ENCODE measurements at places on chromosomes 3 and 15.

DNA sequence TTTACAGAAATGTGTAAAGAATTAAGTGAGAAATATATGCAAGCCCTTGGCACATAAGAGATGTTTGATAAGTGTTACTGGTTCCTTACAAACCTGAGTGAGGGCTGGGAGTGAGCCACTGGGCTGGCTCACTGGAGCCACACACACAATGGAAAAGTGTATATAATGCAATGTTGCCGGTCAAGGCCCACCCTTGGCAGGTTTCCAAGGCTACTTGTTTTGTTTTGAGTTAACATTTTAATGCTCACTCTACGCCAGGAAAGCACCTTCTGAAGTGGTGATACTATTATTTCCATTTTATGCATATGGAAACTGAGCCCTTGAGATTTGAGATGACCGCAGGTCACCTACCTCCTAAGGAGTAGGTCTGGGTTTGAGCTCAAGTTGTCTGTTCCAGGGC, 71.8 kb upstream of the FHIT start:
- DNase-seq, result no peak

DNA sequence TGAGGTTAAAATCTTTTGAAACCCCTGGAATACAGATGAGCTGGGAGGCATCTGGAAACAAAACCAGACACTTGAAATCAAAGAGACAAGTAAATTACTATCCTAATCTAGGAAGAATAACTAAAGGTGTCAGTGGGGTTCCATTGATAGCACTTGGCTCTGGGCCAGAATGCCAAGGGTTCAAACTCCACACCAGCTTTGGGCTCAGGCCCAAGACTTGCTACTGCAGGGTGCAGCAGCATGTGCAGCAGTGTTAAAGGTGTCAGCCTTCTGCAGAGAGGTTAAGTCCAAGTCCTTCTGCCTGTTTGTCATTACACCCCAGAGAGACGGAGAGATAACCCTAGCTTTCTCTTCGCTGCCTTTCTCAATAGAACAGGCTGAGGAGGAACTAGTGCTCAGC, 273.9 kb downstream of the TIGIT start:
- DNase-seq, result no peak

DNA sequence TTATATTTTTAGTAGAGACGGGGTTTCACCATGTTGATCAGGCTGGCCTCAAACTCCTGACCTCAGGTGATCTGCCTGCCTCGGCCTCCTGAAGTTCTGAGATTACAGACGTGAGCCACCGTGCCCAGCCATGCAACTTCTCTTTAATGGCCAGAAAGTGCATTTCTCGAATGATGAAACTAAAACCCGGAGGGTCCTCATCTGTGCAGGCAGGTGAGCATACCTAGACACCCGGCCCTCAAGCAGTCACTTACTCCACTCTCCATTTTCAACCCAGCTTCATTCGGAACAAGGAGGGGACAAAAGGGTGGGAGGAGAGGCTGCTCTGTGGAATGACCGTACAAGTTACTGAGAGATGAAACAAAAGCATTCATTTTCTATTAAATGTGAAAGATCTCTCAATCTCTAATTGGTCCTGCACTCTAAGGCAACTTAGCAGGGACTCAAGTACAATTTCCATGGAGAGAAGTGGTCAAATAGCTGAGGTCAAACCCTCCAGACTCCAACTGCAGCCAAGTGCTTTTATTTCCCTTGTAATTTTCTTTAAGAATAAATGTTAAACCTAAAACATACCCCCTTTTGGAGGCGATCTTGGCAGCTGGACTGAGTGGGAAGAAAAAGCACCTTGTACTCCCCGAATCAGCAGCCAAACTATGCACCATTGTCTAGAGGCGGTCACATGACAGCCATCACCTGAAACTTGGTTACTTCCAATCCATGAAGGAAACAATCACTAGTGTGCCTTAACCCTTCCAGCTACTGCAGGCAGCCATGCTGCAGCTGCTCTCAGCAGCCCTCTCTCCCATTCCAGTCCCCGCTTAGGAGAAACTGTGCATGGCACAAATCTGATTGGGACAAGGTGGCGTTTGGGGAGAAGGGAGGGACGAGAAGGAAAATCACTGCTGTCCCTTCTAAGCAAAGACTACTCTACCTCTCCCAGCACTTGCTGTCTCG, 62.2 kb downstream of the VGLL4 start:
- peak; percentile 44 for DNase-seq

DNA sequence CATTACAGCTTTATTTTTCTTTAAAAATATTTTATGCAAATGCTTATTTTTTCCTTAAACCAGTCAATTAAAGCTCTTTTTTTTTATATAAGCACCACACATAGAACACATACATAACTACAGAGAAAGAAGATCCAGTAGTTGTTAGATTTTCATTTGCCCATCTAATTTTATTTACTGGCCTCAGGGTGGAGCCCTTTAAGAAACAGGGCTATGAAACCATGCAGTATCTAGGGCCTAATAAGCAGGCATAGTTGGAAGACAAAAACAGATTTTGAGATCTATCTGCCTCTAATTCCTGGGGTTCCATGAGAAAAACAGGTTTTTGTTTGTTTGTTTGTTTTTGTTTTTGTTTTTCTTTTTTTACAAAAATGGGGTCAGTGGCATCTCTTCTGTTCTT, 120.6 kb downstream of the BCHE start:
- DNase-seq, result no peak

DNA sequence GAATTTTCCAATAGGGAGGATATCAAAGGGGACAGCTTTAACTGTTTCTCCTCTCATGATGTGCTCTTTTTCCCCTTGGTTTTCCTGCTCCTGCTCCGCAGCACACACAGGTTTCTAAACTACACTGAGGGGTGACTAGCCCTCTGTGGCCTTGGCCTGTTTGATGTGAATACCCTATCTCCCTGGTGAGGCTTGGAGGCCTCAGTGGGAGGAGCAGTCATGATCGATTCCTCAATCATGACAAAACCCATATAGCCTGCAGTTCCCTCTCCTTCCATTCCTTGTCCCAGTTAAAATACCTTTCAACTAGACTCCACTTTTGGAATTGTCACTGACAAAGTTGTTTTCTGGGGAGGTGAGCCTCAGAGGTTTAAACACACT, 24.0 kb upstream of the USP3 start:
- DNase-seq, result no peak

DNA sequence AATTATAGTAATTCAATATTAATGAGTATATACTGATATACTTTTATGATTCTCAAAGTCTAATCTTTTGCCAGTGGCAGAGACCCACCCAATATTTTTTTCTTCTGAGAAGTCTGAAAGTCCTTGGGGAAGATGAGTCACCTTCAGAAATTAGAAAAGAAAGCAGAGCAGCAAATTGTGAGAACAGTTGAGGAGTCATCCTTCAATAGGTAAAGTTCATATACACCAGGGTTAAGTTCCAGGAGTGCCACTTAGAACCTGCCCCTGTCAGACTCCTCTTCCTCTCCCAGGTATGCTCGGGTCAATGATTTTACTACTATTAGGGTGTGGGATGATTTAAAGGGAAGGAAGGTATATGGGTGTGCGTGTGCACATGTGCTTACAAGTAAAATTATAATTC, 7.1 kb downstream of the CLRN1 start:
- no peak for DNase-seq

DNA sequence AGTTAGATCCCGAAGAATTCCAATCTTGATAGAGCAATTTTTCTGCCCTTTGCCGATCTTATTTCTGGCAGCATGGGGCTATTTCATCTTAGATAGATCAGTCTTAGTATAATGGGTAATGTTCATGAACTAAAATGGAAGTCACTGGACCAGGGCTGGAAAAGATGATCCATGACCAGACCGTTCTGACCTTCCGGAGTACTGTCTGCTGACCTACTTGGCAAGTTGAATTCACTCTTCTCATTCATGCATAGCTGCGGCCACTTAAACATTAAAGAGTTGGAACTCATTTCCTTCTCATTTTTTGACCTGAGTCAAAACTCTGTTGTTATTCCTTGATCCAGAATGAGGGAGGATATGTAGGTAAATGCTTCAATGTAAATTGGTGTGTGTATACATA, 32.5 kb downstream of the GMNC start:
- DNase-seq, result no peak

GRCh38 chr3:148651549-148651948, 46.2 kb upstream of the AGTR1 start:
- DNase-seq, result no peak

Data from eye (tissue), 1 donor.